AG09309 (cell line): ENCODE measurements at places on chromosomes 3 and 15.
A peak's percentile ranks its signal among the peaks of the same experiment; 100 is the strongest.

- no peak for DNase-seq
Observed at GRCh38 chr3:124972457-124972856, 37.9 kb upstream of the MUC13 start.

DNA sequence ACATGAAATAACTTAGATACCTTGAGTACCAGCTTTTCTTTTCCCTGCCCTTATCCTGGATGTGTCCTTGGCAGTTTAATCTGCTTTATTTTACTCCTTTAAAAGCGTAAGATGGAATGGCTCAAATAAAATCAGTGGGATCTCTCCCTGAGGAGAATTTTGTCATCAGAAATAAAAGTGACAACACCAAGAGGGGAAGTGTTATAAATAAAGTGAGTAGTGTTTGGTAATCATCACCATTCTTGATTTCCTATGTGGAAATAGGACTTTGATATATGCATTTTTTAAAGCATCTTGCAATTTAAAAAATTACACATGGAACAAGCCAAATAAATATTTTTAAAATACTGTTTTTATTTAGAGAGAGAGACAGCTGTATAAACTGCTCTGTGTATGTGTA, 76.5 kb downstream of the MBNL1 start:
- DNase-seq = no peak

DNA sequence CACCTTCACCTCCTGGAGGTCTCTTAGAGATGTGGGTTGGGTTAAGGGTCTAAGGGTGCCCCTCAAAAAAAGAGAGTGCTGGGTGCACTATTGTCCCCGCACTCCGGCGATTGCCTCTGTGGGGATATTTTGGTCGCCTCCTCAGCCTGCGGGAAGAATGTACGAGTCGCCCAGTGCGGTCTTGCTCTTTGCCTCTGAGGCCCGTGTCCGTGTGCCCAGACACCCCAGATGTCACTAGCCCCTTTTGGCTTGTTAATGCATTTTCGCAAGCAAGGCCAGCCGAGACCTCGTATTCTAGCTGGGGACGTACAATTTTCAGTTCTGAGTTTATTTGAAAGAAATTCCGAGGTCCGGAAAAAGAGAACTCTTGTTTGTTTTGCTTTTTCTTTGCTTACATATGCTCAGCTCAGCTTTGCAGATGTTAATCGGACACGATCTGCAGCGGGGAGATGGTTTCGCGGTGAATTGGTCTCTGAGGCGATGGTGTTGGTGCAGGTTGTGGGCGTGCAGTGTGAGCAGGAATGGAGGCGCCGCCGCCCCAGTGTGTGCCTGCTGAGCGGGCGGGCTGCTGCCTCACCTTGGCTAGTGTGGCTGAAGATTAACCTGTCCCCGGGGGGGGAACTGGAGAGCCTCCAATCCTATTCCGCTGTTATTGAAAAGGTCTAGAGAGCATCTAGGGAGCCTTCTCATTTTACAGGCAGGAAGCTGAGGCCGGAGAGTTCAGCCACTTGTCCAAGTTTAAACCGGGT, 1.4 kb downstream of the ST6GAL1 start:
- DNase-seq = no peak

- no peak for DNase-seq
Observed at GRCh38 chr3:31086698-31087097, 192.2 kb upstream of the GADL1 start.

- no peak for DNase-seq
Observed at GRCh38 chr3:57160076-57160764, 4.9 kb downstream of the IL17RD start.

DNA sequence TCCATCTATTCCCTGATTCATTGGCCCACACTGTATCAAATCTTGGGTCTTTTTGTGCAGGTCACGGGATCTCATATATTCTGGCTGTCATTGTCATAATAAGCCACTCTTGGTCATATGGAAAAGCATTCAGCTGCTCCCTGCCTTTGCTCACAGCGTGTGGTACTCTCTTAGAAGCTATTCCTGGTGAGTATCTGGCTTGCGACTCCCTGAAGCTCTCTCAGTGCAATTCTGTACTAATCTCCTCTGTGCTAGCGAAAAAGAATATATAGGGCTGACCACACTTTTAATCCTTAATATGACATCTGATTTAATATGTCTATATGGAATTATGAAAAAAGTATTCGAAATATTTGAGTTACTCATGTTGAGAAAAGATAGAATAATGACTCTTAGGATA, 440.8 kb upstream of the GBE1 start:
- no peak for DNase-seq

DNA sequence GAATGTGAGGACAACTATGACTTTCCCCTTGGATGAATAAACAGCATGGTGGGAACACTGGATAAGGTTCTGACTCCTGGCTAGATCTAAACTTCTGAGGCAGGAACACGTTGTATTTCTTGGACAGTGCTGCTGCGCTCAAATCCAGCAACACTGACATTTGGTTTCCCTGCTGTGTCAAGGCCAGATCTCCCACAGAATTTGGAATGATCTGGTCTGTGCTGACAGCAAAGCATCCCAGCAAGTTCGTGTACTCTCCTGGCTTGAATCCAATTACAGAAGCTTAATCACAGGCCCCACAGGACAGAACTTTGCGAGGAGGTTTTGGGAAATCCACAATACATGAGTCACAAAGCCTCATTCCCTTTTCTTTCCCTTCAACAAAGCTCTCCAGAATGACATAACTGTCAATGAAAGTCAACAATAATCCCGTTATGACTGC, 92.5 kb downstream of the ADAMTS9 start:
- DNase-seq = peak; percentile 77

DNA sequence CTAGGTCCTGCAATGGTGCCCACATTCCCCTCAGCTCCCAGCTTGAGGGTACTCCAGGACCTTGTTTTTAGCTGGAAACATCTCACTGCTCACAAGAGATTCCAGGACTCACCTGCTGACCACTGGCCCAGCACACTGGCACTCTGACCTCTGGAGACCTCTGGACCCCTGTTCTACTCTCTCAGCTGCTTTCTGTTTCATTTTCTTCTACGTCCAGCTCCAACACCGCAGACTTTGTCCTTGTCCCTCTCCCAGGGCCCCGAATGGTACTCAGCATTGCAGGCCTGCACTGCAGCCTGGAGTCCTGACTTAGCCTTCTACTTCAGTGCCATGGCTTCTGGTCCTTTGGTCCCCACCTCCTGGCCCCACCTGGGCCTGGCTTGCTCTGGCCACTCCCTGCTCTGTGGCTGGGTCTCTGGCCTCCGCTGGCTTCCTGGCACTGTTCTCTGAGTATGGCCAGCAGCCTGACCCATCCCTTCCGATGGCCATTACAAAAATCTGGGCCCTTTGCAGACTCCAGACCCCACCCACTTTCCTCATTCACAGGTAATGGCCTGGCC, 27.9 kb downstream of the KY start:
- DNase-seq = no peak

DNA sequence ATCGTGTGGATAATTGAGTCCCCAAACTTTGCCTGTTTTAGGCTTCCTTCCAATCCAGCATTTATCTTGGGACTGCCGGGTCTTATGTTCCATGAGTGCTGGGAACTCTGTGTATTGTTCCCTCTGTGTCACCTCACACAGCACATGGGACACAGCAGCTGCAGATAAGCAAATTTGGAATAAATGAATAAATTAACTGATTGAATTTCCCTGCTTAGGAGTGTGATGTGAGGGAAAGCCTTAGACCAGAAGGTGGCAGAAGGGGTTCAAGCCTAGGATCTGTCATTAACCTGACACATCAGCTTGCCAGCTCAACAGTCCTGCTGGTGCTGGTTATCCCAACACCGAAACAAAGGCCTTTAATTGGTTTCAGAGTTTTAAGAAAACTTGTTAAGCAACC, 114.3 kb downstream of the OXSM start:
- no peak for DNase-seq

- peak; percentile 85 for DNase-seq
Observed at GRCh38 chr15:60835974-60836373, 357.0 kb upstream of the ICE2 start.

- DNase-seq = no peak
Observed at GRCh38 chr3:59429198-59429597, 379.4 kb upstream of the CFAP20DC start.

GRCh38 chr3:71859123-71859519, 74.2 kb upstream of the PROK2 start:
- DNase-seq = no peak

- DNase-seq = no peak
Observed at GRCh38 chr3:184384856-184385422, 5.1 kb downstream of the CHRD start.

- no peak for DNase-seq
Observed at GRCh38 chr3:121111914-121112612, 204.1 kb downstream of the STXBP5L start.
